ENCODE measurements at places on chromosomes 3 and 15.
A peak's percentile ranks its signal among the peaks of the same experiment; 100 is the strongest.

DNA sequence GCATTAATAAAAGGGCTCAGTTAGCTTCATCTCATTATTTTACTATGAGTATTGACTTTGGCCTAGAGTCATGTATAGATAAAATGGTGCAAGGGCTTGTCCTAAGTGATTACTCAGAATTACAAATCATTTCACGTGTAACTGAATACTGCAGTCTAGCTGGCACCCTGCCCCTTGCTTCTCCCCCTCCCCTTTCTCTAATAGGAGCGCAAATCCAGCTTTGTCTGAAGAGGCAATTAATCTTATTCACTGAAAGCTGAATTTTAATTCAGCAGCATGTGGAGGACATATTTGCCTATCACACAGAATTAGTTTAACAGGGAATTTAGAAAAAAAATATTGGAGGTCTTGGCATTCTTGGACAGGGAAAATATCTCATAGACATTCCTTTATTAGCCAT, 412.1 kb upstream of the DPH6 start:
- DNase-seq, result no peak

DNA sequence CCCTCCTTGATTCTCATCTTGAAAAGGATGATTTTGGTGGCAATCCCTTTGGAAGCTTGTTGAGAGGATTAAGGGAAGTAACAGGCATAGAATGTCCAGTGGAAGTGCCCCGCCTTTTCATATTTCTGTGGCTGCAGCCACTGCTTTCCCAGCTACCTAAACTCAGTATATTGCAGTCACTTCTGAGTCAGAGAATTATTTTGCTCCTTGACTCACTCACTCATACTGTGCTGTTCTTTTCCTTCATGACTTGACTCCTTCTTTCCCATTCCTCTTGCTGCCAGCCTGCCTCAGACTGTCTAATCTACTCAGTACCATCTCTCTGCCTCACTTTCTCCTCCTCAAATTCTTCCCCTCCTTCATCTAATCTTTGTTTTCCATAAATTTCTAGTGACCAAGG, 26.5 kb upstream of the POLR2M start:
- DNase-seq, result no peak

- no peak for DNase-seq
These were observed 232.8 kb upstream of the UMPS start for GRCh38 chr3:124497487-124497886.

DNA sequence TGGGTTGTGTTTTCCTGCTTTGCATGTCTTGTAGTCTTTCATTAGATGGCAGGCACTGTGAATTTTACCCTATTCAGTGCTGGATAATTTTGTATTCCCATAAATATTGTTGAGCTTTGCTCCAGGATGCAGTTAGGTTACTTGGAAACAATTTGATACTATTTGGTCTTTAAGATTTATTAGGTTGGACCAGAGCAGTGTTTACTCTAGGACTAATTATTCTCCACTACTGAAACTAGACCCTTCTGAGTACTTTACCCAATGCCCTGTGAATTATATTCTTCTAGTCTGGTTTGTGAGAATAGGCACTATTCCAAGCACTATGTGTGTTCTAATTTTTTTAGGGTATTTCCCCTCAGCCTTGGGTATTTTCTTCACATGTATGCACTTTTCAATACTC, 37.8 kb upstream of the TASOR start:
- DNase-seq, result no peak

- DNase-seq, result no peak
These were observed 412.1 kb downstream of the TBL1XR1 start for GRCh38 chr3:176785171-176785570.

- no peak for DNase-seq
These were observed 82.3 kb upstream of the LPP start for GRCh38 chr3:188071636-188072035.

- no peak for DNase-seq
These were observed 379.0 kb upstream of the PDZRN3 start for GRCh38 chr3:74003734-74004133.

GRCh38 chr3:83913381-83913780, 1045.4 kb upstream of the CADM2 start:
- DNase-seq, result no peak

DNA sequence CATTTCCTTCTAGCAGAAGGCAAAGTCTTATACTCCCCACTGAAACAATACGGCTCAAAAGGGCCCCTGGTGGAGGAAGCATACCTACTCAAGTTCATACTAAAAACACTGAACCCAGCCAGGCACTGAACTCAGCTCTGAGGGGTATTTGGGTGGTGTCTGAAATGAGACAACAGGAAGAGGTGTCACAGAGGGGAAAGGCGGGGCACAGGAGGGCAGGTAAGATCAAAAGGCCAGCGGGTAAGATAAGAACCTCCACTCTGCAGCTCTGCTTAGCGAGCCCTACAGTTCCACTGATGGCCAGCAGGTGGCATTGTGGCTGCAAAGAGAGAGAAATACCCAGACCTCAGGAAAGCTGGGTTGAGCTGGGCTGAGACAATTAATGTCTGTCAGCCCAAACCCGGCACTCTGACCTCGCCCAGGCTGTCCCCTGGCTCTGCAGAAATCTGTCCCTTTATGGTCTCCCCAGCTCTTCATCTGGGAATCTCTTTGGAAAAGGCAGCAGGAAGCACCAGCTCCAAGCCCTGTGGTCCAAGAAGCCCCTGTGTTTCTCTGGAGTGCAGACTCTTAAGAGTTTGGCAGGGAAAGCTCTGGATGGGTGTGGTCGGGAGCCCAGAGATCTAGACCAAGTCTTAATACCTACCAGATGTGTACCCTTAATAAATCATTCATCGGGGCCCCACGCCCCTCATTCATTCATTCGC, 8.4 kb downstream of the MFGE8 start:
- peak; percentile 94 for DNase-seq

- no peak for DNase-seq
These were observed 203.8 kb downstream of the SOX2 start for GRCh38 chr3:181915551-181915950.

GRCh38 chr3:24278543-24278942, 216.1 kb downstream of the THRB start:
- no peak for DNase-seq

DNA sequence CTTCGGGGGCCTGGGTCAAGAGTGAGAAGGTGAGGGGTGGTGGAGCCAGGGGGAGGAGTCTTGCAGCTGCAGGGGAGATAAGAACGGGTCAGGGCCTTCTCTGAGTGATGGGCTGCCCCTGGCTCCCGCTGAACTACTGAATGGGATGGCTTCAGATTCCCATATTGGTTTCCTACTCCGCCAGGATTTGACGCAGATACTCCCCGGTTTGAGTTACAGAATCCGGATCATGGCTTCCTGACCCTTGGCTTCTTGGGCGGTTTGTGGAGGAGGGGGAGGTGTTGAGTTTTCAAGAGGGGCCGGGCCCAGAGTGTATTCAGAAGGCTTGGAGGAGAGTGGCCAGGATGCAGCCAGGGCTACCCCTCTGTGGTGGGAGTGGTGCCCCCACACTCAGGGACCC, 119.9 kb upstream of the ATP2B2 start:
- DNase-seq, result no peak

- DNase-seq, result no peak
These were observed 592.0 kb downstream of the ZNF385D start for GRCh38 chr3:21158861-21159542.

- DNase-seq, result no peak
These were observed 59.3 kb downstream of the PPCDC start for GRCh38 chr15:75082689-75083088.

DNA sequence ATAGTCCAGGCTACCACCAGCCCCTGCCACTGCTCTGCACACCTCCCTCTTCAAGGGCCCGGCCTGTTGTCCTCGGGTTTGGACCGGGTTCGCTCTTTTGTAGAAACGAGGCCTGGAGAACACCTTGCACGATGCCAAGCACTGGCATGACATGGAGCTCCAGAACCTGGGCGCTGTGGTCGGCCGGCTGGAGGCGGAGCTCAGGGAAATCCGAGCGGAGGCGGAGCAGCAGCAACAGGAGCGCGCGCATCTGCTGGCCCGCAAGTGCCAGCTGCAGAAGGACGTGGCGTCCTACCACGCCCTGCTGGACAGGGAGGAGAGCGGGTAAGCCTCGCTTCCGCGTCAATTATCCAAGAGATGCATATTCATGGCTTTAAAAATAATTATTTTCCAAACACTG, 72.4 kb downstream of the BFSP2 start:
- no peak for DNase-seq

- DNase-seq, result no peak
These were observed 17.0 kb downstream of the CHRM5 start for GRCh38 chr15:33985287-33985686.

DNA sequence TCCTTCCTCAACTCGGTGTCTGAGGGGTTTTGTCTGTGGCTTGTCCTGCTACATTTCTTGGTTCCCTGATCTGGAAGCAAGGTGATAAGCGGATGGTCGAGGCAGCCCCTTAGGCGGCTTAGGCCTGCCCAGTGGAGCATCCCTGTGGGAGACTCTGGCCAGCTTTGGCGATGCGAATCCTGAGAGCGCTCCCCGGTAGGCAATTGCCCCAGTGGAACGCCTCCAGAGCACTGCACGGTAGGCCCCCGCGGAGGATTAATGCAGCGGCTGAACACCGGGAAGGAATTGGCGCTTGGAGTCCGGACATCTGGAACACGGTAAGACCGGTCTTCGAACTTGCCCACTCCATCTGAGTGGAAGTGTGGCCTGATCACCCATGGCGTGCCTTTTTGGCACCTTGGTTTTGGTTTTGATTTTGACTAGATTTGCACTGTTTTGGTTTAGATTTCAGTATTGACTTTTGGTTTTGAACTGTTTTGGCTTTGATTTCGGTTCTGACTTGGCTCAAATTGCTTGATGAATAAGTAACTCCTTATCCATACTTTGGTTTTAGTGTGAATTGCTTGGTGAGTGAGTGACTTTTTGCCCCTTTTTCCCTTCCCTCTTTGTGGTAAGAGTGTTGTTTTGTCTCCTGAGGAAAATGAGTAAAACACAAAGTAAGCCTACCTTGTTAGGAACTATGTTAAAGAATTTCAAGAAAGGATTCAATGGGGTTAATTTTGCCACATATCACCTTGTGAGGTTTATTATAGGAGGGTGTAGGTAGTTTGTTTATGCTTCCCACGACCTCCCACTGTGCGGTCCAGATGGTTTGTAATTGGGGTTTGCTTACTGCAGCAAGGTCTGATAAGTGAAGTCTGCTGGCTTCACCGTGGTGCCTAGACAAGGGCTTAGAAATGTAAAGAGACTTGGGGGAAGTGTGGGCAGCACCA, 27.1 kb upstream of the GPR156 start:
- DNase-seq, result no peak
